ENCODE measurements at places on chromosomes 11 and 22.

DNA sequence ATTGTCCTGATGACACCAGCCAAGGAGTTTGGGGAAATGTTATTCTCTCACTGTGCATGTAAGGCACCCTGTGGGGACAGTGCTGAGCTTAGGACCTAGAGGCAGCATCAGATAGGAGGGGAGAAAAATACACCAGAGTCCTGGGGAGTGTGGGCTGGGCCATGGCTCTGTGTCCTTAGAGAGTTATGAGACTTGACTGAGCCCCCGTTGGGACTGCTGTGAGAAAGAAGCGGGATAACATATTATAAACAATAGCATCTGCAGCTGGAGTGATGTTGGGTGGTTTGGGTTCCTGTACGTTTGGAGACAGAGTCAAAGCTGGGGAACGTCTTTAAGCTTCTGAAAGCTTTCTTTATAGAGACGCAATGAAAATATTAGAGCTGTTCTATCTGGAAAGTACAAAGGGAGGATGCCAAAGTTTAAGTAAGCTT is 90.9 kb upstream of the CRTAM start:
- no peak for DNase-seq

DNA sequence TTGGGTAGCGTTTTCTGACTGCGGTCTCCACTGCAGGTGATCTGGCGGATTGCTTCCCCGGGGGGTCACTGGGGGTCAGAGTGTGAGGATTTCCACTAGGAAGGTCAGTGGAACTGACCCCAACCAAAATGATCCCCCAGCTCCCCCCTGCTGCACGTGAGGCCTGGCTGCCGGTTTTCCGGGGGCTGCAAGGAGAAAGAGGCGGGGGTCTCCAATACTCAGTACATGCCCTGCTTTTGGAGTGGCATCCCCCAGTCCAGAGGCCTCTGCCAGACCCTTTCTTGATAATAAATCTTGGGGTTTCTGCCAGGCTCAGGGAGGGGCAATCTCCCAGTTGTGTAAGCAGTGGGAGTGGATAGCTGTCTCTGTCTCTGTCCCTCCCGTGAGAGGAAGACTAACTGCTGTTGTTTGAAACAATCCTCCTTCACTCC is 71.5 kb upstream of the RTL6 start:
- no peak for DNase-seq

GRCh38 chr11:31355131-31355530 is 14.4 kb downstream of the DCDC1 start:
- DNase-seq, result peak; percentile 22

DNA sequence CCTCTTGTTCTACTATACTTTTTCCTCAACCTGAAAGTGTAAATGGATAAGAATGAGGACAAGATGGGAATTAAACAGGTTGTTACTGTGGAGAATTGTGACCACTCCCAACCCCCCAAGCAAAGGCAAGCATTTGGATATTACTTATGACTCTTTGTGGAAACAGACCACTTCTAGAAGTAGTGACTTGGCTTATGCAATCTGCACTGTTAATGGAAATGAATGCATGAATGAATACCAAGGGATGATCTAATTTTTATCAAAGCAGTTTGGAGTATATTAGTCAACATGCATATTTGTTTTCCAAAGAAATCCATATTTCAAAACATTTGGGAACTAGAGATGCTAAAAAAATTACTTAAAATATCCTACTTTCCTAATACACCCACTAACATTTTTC is 35.3 kb downstream of the AMOTL1 start:
- DNase-seq, result peak; percentile 73

DNA sequence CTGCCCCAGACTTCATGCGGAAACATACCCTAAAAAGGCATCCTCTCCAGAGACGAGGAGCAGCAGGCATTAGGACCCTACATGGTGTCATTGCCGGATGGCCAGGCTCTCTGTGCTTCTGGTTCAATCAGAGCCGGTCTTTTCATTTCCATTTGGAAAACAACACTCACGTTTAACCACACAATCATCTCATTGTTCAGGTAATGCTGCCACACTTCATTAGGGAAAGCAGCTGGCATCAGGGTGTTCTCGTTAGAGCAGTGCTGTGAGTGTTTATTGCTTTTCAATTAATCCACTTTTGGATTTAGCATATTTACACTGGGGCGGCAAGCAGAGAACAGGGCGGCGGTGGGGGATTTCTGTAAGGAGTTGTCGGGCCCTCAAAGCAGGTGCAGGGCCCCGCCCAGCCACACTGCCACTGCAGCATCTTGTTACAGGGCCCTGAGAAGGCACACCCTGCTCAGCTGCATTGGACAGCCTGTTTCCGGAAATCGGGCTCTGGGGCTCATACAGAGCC is 338.6 kb downstream of the SHANK2 start:
- no peak for DNase-seq

GRCh38 chr11:19426756-19427403 is 186.1 kb upstream of the E2F8 start:
- DNase-seq, result peak; percentile 67

DNA sequence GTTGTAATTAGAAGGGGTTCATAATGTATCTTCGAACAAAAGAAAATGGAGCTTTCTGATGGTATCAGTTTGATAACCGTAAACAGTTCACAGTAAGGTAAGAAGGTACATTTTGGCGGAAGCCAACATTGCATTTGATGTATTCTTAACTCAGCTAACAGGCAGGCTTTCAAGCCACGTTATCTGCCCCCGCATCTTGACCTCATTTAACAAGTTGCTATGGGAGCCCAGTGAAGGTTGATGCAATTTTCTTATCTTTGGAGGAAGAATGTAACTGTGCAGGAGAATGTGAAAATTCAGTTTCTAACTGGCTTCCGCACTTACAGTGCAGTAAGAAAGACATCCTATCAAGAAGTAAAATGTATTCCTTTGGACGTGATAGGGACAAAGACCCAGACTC is 110.6 kb downstream of the ETS1 start:
- DNase-seq, result no peak

DNA sequence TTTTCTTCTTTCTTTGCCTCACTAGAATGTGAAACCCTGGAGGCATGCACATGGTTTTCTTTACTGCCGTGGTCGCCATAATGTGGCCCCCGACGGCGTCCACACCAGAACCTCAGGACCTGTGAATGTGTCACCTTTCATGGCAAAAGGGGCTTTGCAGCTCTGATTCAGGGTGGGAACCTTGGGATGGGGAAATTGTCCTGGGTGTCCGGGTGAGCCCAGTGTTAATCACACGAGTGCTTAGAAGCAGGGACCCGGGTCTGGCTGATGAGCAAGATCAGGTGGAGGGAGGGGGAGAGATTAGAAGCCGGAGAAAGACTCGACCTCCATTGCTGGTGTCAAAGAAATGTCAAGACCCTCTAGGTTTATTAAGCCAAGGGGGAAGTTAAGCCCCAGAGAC is 74.7 kb upstream of the SHISAL1 start:
- no peak for DNase-seq

- no peak for DNase-seq
Measured at GRCh38 chr11:34758262-34758661, 137.4 kb downstream of the EHF start.

- no peak for DNase-seq
Measured at GRCh38 chr22:44898236-44898635, 111.6 kb downstream of the PHF21B start.

Data from AG10803 (cell line).